ENCODE measurements at places on chromosomes 7 and 10. TPM values are rescaled to one million over a fixed set of nuclear protein-coding genes. Genes with fewer than 3 reads are reported as not detected.

Gene METTL27
- 2.4 TPM for total RNA-seq

Gene ZCCHC24
- 40.7 TPM for total RNA-seq

Gene SSC4D
- 0.66 TPM for total RNA-seq

Gene ADRB1
- total RNA-seq: not detected

Gene RSBN1L
- total RNA-seq: 21.5 TPM

Gene HOXA13
- total RNA-seq: 6.8 TPM

Gene TMEM236
- total RNA-seq: under 0.01 TPM

Gene LRRC18
- not detected for total RNA-seq

All from placental pericyte (primary cell).